ENCODE measurements at places on chromosomes 16 and 17.

DNA sequence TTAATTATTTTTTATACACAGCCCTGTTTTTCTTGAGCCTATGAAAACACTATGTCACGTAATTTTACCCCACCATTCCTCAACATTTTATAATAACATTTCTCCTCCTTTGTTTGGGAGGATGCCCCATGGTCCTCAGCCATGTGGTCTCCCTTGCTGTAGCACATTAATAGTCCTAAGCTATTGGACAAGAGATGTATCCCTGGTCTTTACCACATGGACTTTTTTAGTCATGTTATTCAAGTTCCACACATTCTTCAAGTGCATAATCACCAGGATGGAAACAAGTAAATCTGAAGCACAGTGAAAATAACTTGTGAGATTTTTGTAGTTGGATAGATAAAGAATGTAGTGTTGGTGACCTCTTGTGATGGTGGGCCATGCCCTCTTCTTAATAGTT lies 2.0 kb upstream of the KRTAP2-3 start:
- no peak for DNase-seq

DNA sequence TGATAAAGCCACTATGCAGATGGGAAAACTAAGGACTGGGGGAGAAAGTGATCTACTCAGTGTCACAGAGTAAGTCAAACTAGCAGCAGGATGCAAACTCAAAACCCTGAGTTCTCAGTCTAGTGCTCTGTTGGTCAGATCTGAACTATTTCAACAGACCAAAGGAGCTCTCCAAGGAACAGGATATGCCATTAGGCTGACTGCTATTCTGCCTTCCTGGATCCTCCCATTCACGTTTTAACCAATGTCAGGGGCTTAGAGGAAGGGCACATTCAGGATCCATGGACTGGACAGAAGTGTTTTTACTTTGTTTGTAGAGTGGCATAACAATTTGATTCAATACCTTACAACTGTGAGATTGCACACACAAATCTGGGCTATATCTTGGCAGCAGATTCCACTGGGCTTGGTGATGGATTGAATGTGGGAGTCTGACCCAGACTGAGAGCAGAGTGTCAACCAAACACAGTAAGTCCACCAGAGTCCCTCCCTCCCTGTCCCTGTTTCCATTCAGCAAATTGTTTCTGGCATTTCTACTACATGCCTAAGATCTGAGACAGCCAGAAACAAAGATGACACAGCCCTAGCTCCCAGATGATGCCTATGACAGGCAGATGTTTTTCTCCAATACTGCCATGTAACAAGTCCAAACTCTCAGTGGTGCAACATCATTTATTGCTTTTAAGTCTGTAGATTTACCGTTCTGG lies 337.8 kb upstream of the CDH5 start:
- DNase-seq = no peak

DNA sequence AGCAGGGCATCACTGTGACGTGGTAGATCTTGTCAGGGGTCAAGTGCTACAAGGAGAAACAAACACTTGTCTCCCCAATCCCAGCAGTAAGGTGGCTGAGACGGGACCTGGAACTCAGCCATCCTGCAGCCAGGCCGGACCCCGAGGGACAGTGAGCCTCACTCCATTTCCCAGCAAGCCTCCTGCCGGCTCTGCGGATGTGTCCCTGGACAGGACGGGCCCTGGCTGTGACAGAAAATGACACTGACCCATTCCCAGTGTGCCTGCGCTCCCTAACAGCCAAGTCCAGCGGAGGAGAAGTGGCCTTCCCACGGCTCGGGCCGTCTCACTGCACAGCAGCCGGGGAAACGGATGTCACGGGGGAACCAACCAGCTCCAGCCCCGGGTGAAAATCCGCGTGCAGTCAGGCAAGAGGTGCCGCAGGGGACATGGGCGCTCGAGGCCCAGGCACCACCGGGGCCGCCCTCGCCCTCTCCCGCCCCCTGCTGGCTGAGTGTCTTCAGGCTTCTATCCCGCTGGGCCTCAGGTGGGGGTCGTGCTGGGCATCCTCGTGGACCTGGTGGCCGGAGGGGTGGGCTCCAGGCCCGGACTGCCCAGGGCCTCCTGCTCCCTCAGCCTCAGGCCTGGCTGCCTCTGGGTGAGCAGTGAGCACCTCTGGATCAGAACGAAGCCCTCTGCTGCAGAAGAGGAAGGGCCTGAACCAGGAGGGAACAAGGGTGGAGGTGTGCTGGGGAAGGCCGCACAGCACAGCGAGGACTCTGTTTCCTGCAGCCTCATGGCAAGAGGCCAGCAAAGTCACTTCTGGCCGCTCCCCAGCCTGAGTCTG lies 6.7 kb downstream of the HAGHL start:
- DNase-seq = peak; percentile 85

DNA sequence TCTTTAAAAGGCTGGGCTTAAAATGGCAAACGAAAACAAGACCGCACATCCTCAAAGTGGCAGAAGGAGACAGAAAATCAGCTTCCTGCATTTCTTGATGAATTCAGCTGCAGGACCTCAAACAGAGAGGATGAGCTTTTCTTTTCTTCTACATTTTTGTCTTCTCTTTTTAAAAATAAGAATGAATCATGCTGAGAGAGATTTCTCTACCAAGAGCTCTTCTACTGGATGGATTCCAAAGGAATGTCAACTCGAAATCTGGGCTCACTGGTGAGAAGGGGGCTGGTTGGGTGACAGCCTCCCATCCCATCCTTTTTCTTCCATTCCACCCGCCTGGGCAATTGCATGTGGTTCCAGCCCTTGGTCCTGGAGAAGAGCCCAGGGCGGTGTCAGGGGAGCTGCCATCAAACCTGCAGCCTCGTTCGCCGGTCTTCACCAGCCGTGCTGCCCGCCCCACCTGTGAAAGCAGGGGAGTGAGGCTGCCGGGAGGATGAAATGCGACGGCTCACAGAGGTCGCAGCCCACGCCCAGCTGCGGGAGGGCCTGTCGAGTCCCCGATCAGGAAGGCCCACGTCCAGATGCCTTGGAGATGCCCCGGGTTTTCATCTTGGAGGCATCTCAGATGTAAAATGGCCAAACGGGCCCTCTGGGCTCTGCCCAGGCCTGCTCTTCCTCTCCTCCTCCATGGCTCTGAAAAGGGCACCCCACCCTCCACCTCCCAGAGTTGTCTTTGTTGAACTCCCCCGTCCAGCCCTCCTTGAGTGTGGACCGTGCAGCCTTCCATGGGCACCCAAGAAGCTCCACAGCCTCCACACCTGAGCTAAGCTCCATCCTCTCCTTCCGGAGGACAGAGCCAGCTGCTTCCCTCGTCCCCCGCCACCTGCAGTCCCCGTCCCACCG lies 121.9 kb downstream of the FOXL1 start:
- DNase-seq = no peak

DNA sequence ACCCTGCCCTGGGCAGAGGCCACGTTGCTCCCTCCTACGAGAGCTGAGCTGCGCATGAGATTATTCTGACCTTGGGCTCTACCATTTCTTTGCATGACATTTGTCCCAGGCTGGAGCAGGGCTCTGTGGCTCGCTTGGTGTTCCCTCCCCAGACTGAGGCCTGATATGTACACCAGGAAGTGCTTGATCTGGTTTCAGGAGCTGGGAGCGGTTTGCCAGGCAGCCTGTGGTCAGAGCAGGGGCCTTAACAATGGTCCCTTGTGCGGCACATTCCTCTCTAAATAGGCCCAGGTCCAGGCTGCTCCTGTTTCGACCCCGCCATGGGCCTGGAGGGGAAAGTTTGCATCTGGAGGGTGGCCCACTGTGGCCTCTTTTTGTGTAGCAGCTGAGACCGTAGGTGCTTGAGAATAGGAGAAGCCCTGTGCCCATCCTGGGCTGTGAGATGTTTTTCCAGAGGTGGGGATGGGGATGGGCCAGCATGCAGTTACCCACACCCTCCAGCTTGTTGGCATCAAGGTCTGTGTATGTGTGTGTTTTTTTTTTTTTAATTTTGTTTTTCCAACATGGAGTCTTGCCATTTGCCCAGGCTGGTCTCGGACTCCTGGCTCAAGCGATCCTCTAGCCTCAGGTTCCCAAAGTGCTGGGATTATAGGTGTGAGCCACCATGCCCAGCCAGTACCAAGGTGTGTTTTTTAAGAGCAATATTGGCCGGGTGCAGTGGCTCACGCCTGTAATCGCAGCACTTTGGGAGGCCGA lies 253.9 kb downstream of the SEC14L1 start:
- peak; percentile 63 for DNase-seq

Data from iPS-NIHi11 (cell line).